ENCODE measurements at places on chromosomes 16 and 17. TPM values are rescaled to one million over a fixed set of nuclear protein-coding genes. Genes with fewer than 3 reads are reported as not detected.

PRSS53 gene
- 1.2 TPM for total RNA-seq

KRTAP4-6 gene
- total RNA-seq: not detected

VAT1L gene
- 13.1 TPM for total RNA-seq

- DNase-seq: no peak
Measured at GRCh38 chr17:4475463-4475862, 23.2 kb upstream of the SPNS2 start.

DNA sequence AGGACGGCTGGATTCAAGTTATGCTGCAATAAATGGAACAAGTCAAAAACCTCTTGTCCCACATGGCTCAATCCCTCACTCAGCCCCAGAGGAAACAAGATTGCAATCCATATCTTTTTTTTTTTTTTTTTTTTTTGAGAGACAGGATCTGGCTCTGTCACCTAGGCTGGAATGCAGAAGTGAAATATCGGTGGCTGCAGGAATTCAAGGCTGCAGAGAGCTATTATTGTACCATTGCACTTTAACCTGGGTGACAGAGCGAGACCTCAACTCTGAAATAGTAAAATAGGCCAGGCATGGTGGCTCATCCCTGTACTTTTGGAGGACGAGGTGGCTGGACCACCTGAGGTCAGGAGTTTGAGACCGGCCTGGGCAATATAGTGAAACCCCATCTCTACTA is 2.7 kb upstream of the PDE6G start:
- no peak for DNase-seq

DNA sequence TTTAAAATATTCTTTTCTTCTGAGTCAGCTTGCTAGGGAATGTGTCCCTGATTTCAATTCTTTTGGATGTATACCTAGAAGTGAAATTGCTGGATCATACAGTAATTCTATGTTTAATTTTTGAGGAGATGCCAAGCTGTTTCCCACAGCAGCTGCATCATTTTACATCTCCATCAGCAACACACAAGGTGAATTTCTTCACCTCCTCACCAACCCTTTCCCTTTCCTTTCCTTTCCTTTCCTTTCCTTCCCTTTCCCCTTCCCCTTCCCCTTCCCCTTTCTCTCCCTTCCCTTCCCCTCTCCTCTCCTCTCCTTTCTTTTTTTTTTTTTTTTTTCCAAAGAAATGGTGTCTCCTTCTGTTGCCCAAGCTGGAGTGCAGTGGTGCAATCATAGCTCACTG is 45.4 kb upstream of the BRD7 start:
- no peak for DNase-seq

DNA sequence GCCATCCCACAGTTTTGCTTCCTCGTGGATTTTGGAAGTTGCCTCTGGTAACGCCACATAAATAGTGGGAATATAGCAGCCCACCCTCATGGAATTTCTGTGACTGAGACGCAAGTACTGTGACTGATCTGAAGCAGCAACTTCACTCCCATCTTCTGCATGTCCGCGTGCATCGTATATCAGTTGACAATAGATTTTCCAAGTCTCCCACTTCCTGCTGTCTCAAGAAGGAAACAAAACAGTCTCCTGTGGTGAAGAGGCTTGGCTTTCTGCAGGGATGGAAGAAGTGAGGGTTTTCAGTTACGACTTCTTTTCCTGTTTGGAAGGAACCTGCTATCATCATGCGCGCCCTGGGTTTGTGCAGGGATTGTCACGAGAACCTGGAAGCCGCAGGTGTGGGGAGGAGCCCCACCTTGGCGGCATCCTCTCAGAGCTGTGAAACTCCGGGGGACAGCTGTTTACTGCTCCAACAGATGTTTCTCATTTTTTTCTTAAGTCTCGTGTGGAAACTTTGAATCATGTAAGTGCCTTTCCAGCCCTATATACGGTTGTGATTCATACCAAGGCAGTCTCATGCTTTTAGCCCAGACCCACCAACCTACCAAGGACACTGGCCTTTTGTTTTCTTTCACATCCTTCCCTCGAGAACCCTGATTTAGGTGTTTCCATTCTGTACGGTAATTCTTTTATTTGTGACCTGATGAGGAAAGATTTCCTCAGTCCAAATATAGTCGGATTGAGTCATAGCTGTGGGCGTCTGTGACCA is 57.5 kb downstream of the WIPI1 start:
- DNase-seq: no peak

GRCh38 chr17:73585583-73585982 is 58.7 kb downstream of the SDK2 start:
- no peak for DNase-seq

DNA sequence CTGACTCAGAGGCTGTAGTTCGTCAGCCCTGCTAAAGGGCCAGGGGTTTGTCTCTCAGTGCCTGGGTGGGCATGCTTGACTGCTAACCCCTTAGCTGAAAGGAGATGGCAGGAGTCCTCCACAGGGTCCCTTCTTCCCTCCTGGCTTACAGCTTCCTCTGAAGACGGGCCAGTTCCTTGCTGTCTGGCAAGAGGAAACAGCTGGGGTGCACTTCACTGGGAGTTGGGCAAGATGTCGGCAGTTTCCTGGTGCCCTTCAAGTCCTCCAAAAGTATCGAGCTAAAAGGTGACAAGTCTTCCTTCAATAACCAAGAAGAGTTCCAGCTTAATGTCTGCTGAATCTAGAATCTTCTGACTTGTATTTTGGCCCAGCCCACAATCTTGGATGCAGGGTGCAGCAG is 23.4 kb downstream of the NUP85 start:
- no peak for DNase-seq

DNA sequence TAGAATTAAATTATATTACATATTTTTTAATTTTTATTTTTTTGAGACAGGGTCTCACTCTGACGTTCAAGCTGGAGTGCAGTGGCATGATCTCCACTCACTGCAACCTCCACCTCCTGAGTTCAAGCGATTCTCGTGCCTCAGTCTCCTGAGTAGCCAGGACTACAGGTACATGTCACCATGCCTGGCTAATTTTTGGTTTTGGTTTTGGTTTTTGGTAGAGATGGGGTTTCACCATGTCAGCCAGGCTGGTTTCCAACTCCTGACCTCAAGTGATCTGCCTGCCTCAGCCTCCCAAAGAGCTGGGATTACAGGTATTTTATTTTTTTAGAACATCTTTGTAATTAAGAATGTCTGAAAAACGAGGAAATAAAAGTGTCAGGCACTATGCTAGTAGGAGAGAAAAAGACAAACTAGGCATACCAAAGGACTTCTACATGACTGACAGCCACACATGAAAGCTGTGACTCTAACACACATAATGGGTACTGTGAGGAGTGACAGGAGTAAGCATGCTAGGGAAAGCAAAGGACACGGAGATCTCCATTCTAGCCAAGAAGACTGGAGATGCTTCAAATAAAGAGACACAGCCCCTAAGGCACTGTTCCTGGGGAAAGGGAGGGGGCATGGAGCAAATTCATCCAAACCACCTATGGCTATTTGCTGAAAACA is 7.3 kb downstream of the GNA13 start:
- DNase-seq: no peak

DNA sequence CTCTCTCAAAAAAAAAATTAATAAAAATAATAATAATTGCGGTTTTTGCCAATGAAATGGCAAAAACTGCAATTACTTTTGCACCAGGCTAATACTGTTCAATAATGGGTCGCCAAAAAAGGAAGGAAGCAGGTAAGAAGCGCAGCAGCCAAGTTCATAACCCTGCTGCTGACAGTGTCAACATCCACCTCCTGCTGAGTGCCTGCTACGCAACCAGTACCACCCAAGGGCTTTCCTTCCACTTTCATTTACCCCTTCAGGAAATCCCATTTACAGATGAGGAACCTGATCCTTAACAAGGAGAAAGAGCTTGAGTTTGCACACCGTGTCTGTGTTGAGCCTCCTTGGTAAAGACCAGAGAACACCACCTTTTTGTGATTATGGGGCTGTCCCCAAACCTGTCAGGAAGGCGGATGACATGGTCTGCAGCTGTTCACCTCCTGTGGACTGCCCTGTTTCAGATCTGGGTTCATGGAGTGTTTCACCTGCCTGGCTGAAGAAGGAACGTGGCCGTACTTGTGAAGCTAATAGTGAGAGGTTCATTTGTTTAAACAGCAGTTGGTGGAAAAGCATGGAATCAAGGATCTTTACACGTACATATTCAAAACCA is 378.0 kb downstream of the SLC39A11 start:
- DNase-seq: no peak

DNA sequence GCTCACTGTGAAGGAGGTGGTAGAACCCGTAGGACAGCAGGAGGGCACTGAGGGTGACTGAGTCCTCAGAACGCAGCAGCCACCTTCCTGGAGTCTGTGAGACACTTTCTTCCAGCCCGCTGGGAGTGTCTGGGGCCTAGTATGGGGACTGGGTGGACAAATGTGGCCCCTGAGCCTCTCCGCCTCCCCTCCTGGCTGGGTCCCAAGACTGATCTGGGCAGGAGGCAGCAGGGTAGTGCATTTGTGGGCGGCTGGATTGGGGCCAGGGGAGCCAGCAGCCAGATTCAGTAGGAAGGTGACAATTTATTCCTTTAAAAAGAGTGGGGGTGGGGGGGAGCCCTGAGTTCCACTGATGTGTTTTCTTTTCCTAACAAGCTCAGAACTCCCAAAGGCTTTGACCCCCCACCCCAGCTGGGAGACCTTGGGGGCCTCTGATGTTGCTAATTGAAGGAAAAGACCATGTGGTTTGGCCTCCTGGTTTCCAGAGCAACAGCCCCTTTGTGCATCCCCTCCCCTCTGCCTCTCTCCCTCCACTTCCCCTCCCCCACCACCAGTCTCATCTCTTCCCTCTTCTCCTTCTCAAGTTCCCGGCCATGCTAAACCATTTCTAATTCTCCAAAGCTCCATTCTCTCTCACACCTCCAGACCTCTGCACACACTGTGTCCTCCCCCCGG is 4.4 kb downstream of the CLEC19A start:
- no peak for DNase-seq

GRCh38 chr17:13209081-13209480 is 191.3 kb upstream of the ELAC2 start:
- DNase-seq: no peak

DNA sequence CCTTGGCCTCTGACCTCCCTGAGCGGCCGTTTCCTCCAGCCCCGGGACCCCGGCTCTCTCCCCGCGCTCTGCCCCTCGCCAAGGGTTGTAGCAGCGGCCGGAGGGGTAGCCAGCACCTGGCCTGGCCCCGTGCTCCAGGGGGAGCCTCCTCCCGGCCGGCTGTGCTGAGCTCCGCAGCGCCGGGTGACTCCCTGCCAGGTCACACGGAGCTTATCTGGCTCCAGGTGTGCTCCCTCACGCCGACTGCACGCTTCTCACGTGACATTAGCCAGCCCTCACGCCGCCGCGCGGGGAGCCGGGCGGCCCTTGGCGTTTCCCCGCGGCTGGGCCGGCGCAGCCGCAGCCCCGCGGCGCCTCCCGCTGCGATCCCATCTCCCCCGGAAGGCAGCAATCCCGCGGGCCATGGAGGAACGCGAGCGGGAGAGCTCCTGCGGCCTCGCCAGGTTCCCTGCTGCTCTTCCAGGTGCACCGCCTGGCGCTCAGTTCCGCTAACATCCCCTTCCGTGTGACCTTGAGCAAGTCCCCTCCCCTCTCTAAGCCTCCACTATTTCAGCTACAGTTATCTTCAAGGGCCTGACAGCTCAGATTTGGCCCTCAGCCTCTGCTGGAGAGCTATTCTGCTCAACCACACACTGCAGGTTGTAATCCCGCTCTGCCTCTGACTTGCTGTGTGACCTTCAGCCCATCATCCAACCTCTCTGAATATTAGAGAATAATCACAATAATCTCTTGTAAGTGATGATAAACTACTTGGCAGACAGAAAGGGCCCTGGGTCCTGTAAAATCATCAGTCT is 3.4 kb downstream of the MYO18A start:
- peak; percentile 52 for DNase-seq

DNA sequence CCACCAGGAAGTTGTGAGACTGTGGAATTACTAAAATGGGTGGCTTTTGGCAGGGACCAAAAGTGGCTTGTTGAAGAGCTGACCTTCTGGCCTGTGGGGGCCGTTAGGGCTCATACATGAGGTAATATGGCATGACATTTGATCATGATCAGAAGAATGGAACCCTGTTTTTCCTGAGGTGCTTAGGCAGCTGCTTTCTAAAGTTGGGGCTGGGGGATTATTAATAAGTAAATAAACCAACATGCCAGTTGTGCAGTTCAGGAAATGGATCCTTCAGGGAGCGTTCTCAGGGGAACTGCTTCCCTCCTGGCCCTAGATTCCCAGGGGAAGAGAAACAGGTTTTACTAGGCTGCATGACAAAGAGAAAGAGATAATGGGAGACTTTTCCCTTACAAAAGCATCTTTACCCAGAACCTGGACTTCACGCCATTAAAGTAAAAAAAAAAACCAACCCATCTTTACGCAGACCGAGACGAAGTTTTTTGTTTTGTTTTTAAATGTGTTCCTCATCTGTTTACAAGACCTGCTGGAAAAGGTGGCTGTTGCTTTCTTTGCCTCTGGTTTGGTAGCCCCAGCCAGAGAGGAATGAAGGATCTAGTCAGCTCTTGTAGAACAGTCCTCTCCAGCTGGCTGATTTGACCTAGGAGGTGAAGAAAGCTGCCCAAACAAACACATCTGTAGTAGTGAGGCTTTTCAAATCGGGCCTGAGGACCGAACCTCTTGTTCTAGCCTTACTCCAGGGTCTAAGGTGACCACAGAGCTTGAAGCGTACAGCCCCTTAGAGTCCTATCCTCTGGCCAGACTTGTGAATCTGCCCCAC is 22.7 kb downstream of the YPEL2 start:
- DNase-seq: no peak
